A549 treated with ZK216348 at 1 μM for 4 hours (cell line): ENCODE measurements at places on chromosomes 11 and 22. TPM values are rescaled to one million over a fixed set of nuclear protein-coding genes. Genes with fewer than 3 reads are reported as not detected.

KRTAP5-7 gene
- not detected in 5 replicates for total RNA-seq

FOXR1 gene
- total RNA-seq = not detected in 5 replicates

ASPHD2 gene
- total RNA-seq = 0.75 to 1.5 TPM (median 1.2 TPM) in 5 replicates

HEPHL1 gene
- total RNA-seq = not detected in 5 replicates

MMP27 gene
- not detected in 5 replicates for total RNA-seq

TBX10 gene
- total RNA-seq = not detected in 5 replicates

MOV10L1 gene
- total RNA-seq = not detected in 5 replicates

TREH gene
- not detected in 5 replicates for total RNA-seq

ZNF280B gene
- 0.74 to 1.9 TPM (median 1.5 TPM) in 5 replicates for total RNA-seq

ACRV1 gene
- not detected in 5 replicates for total RNA-seq

NAALAD2 gene
- not detected in 5 replicates for total RNA-seq

C11orf65 gene
- total RNA-seq = 0.15 to 0.93 TPM (median 0.36 TPM) in 3 of 5 replicates, not detected in the others

VPS26B gene
- total RNA-seq = 18.0 to 23.8 TPM (median 23.0 TPM) in 5 replicates

CRYBB2 gene
- total RNA-seq = not detected in 5 replicates

FGF3 gene
- total RNA-seq = not detected in 5 replicates

SAA2 gene
- total RNA-seq = 0.65 TPM in 1 of 5 replicates, not detected in the others

P2RX6 gene
- total RNA-seq = 0.40 to 1.1 TPM (median 0.64 TPM) in 5 replicates

PLAAT2 gene
- total RNA-seq = 0.28 to 0.77 TPM (median 0.64 TPM) in 5 replicates

GGTLC3 gene
- not detected in 5 replicates for total RNA-seq

KDM4D gene
- 0.38 to 0.53 TPM (median 0.39 TPM) in 5 replicates for total RNA-seq

SPON1 gene
- not detected in 5 replicates for total RNA-seq

PIH1D2 gene
- 0.65 to 1.8 TPM (median 1.2 TPM) in 5 replicates for total RNA-seq

MS4A15 gene
- not detected in 5 replicates for total RNA-seq

LMO2 gene
- 0.47 to 0.91 TPM (median 0.65 TPM) in 5 replicates for total RNA-seq

PDGFD gene
- 5.7 to 8.9 TPM (median 7.5 TPM) in 5 replicates for total RNA-seq

AIFM3 gene
- 1.9 to 5.0 TPM (median 3.7 TPM) in 5 replicates for total RNA-seq

TMPRSS4 gene
- total RNA-seq = 0.14 TPM in 1 of 5 replicates, not detected in the others

TMPRSS6 gene
- total RNA-seq = not detected in 5 replicates

PRR33 gene
- total RNA-seq = not detected in 5 replicates

BTBD18 gene
- total RNA-seq = not detected in 5 replicates

HARBI1 gene
- 5.0 to 5.9 TPM (median 5.5 TPM) in 5 replicates for total RNA-seq
